ENCODE measurements at places on chromosomes 13 and 19. TPM values are rescaled to one million over a fixed set of nuclear protein-coding genes. Genes with fewer than 3 reads are reported as not detected.
A peak's percentile ranks its signal among the peaks of the same experiment; 100 is the strongest.

Gene SERPINE3
- polyA plus RNA-seq: 0.87 TPM

- H3K36me3 ChIP-seq: no peaks in the 10 kb centered on the region
- no peak overlapping the region for H3K4me3 ChIP-seq
- no peak for DNase-seq
- H3K27me3 ChIP-seq: no peaks in the 10 kb centered on the region
- H3K4me1 ChIP-seq: no peaks in the 10 kb centered on the region
Measured at GRCh38 chr19:39816287-39817048, 17.5 kb downstream of the DYRK1B start.

GRCh38 chr19:48674921-48675824, 2.4 kb upstream of the NTN5 start:
- DNase-seq: peak; percentile 71
- peaks cover 14% of the 10 kb centered on the region for H3K4me1 ChIP-seq
- H3K27ac ChIP-seq: no peak overlapping the region
- H3K4me3 ChIP-seq: no peak overlapping the region

Gene OR7D2
- 0.10 TPM for polyA plus RNA-seq

Gene ZNF534
- polyA plus RNA-seq: 0.45 TPM

DNA sequence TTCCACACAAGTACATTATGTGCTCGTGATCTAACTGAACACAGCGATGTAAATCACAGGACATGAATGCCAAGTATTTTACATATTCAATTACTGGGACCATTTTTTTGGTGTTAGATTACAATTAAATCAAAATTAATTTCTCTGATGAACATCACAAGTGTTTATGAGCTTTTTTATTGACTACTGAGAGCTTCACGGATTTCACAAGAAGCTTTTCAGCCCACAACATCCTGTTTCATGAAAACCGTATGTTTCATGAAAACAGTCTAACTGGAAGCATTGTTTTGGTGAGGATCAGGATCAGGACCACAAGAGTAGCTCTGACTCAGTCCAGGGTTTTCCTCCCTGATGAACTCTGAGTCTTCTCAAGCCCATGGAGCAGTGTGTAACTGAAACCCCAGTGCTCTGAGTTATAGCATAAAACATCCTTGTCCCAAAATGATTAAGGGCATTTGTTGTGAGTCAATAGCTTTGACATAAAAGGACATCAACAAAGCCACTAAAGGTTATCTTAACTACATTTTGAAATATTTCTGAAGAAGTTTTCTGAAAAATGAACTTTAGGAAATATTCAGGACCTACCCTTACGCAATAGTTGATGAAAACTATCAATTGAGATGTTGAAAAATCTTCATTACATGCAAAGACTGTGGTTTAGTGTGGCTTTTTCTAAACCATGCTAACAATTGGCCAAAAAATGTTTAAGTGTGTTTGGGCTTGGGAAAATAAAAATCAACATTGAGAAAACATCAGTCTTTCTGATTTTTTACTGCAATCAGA, 49.3 kb downstream of the UFM1 start:
- no peak overlapping the region for H3K27ac ChIP-seq
- H3K4me3 ChIP-seq: no peak overlapping the region
- no peaks in the 10 kb centered on the region for H3K36me3 ChIP-seq
- DNase-seq: peak; percentile 20
- H3K27me3 ChIP-seq: no peaks in the 10 kb centered on the region

DNA sequence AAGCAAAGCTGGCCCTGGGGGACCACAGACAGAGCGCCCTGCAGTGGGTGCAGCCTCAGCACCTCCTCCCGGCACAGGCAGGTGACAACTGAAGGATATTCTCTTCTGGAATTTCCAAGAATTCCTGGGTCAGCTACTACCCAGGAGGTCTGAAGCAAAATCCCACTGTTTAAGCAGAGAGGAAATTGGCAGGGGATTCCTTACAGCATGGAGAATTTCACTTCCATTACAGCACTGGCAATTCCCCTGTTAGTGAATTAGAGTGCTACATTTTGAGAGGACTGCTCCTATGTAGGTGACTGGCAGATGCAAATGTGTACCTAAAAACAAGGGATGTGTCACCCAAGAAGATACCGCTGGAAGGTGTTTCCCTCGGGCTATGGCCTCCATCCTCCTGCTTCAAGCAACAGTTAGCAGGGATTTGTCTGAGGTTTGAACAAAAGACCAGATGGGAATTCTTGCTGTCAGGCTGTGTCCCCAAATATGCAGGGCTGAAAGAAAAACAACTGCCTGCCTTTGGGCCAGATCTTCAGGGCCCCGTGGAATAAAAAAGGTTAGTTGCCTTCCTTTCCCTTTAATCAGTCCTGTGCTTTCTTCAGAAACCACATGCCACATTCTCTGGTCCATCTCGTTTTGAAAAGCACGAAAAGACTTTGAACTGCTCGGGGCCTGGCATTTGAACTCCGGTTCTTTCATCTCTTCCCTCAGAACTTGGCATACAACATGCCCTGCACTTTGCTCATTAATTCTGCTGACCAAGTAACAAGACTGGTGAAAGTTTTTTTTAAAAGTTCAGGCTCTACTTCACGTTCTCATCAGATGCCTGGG, 296.4 kb downstream of the DNAJC15 start:
- DNase-seq: no peak
- no peak overlapping the region for H3K27ac ChIP-seq
- no peaks in the 10 kb centered on the region for H3K27me3 ChIP-seq
- H3K4me3 ChIP-seq: no peak overlapping the region
- no peaks in the 10 kb centered on the region for H3K36me3 ChIP-seq
- H3K4me1 ChIP-seq: peaks cover 5% of the 10 kb centered on the region

Gene KLHL1
- polyA plus RNA-seq: not detected

Gene BORA
- polyA plus RNA-seq: 9.9 TPM

Gene EEF1AKMT1
- polyA plus RNA-seq: 15.9 TPM

DNA sequence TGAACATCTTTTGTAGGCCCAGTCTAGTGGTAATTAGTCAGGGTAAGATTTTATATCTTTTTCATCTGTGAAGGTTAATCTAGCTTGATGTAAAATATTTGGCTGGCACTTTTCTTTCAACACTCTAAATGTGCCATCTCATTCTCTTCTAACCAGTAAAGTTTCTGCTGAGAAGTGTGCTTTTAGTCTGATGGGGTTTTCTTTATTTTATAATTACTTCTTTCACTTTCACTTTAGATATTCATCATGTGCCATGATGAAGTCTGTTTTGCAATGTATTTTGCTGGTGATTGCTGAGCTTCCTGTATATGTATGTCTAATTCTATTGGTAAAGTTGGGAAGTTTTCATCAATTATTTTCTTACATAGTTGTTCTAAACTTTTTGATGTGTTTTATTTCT, 31.9 kb downstream of the ZNF726 start:
- no peaks in the 10 kb centered on the region for H3K4me1 ChIP-seq
- no peaks in the 10 kb centered on the region for H3K36me3 ChIP-seq
- no peaks in the 10 kb centered on the region for H3K27me3 ChIP-seq
- no peak overlapping the region for H3K4me3 ChIP-seq

DNA sequence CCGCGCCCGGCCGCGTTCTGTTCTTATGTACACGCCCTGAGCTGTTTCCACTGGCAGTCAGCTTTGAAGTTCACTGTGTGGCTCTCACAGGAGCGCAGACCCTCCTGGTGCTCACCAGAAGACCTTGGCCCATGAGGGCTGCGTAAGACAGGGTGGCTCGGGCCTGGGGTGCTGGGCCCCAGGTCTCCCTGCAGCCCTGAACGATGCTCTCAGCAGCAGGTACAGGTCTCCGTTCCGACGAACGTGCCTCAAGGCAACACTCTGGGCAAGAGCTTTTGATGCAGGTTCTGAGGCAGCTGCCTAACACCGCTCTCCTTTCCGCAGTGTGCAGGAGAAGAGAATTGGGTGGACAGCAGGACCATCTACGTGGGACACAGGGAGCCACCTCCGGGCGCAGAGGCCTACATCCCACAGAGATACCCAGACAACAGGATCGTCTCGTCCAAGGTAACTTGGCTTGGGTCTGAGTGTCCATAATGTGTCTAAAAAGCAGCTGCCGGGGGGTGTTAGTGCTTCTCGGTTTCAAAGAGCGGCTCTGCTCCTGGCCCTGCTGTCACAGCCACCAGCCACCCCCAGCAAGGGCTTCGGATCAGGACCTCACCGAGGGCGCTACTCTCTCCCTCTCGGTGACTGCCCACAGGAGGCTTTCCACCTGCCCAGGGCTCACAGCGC, 95.1 kb downstream of the ATP11A start:
- no peak overlapping the region for H3K4me3 ChIP-seq
- DNase-seq: no peak
- H3K27me3 ChIP-seq: no peaks in the 10 kb centered on the region
- peak overlapping the region; percentile 18 for H3K27ac ChIP-seq
- H3K4me1 ChIP-seq: peaks cover 29% of the 10 kb centered on the region

DNA sequence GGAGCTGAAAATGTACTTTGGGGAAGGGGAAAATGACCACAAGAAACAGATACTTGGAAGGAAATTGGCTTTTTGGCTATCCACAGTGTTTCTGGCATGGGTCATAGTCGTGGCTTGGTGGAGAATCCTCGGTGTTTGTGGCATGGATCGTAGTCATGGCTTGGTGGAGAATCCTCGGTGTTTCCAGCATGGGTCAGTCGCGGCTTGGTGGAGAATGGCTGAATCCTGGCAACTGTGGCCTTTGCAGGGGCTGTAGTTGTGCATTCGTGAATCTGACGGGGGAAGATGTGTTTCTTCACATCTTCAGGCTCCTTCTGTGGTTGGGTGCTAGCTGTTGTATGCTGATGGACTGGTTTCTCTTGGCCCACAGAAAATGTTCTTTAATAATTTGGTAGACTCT, 61.7 kb upstream of the MCF2L start:
- no peak overlapping the region for H3K4me3 ChIP-seq
- no peak for DNase-seq
- no peaks in the 10 kb centered on the region for H3K36me3 ChIP-seq

DNA sequence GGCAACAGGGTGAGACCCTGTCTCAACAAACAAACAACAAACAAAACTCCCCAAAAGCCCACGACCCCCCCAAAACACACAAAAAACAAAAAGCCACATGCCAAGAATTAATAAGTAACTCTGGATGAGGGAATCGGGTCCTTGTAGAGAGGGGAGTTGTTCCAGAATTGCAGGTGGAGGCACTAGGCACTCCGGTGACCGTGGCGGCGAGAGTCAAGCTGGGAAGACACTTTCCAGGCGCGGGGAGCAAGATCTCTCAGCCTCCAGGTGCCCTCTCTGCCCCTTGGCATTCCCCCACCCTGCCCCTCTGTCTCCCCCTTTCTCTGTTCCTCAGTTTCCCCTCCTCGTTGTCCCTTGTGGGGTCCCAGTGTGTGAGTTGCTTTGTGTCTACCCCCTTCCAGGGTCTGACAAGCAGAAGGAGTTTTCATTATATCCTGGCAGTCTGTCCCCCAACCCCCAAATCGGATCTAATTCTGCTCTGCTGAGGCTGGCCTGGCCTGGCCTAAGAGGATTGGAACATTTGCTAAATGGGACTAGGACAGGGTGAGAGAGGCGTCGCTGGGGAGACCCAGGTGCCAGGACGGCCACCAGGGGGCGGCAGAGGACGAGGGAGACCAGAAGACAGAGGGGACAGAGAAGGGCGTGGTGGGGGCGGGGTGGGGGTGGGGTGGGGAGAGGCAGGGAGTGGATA, 8.3 kb upstream of the CRX start:
- no peaks in the 10 kb centered on the region for H3K27me3 ChIP-seq
- peak; percentile 68 for DNase-seq

GRCh38 chr19:23526302-23526701, 131.0 kb upstream of the ZNF91 start:
- no peaks in the 10 kb centered on the region for H3K36me3 ChIP-seq
- H3K27ac ChIP-seq: no peak overlapping the region
- H3K27me3 ChIP-seq: no peaks in the 10 kb centered on the region
- no peak for DNase-seq
- H3K4me1 ChIP-seq: no peaks in the 10 kb centered on the region

DNA sequence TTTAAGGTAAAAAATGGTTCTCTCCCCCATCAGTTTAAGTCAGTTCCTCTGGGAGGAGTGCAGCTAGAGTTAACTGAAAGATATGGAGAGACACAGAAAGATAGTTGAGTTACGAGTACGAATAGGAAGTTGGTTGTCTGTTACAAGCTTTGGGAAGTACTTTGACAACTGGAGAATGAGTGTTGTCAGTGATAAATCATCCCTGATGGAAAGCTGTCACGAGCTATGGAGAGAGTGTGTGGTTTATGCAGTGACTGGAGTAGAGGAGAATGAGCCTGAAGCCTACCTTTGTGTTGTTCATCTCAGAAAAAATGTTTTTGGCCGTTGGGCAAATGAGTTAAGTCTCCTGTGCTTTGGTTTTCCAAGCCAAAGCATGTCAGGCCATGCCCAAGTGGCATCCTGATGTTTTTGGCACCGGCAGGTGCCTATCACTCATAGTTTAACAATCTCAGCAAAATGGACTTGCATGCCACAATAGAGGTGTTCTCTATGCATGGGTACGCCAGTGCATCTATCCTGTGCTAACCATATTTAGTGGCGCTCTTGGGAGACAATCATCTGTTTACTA, 350.2 kb downstream of the IRS2 start:
- no peaks in the 10 kb centered on the region for H3K27me3 ChIP-seq
- H3K36me3 ChIP-seq: no peaks in the 10 kb centered on the region
- no peak overlapping the region for H3K4me3 ChIP-seq
- no peaks in the 10 kb centered on the region for H3K4me1 ChIP-seq
- H3K27ac ChIP-seq: no peak overlapping the region
